ENCODE measurements at places on chromosomes 4 and X. TPM values are rescaled to one million over a fixed set of nuclear protein-coding genes. Genes with fewer than 3 reads are reported as not detected.

The PRDM8 gene
- total RNA-seq, result 50.3 TPM

The GLRA2 gene
- 13.6 TPM for total RNA-seq

The NDNF gene
- 104 TPM for total RNA-seq

The EPHA5 gene
- 34.1 TPM for total RNA-seq

The PASD1 gene
- total RNA-seq, result not detected

The LRRC66 gene
- 0.66 TPM for total RNA-seq

The SCML1 gene
- total RNA-seq, result 20.1 TPM

The NUDT10 gene
- total RNA-seq, result 13.7 TPM

The PDGFRA gene
- total RNA-seq, result 158 TPM

The NUDT6 gene
- total RNA-seq, result 9.0 TPM

The DSPP gene
- 0.05 TPM for total RNA-seq

The MTNR1A gene
- 1.6 TPM for total RNA-seq

The USP26 gene
- total RNA-seq, result not detected

The SMPX gene
- total RNA-seq, result 41.5 TPM

The SPANXA1 gene
- not detected for total RNA-seq

The ZNF280C gene
- 9.8 TPM for total RNA-seq

The TSPAN7 gene
- total RNA-seq, result 58.6 TPM

The ZMAT1 gene
- 32.4 TPM for total RNA-seq

The PAPSS1 gene
- total RNA-seq, result 72.8 TPM

The TLR7 gene
- 1.1 TPM for total RNA-seq
